Activated CD4-positive, alpha-beta T cell treated with anti-CD3 and anti-CD28 coated beads, Interleukin-2, amount 10 ng/mL, durations not matched to agents 24 days and 14 days (primary cell): ENCODE measurements at places on chromosomes 1 and 21. TPM values are rescaled to one million over a fixed set of nuclear protein-coding genes. Genes with fewer than 3 reads are reported as not detected.

DNA sequence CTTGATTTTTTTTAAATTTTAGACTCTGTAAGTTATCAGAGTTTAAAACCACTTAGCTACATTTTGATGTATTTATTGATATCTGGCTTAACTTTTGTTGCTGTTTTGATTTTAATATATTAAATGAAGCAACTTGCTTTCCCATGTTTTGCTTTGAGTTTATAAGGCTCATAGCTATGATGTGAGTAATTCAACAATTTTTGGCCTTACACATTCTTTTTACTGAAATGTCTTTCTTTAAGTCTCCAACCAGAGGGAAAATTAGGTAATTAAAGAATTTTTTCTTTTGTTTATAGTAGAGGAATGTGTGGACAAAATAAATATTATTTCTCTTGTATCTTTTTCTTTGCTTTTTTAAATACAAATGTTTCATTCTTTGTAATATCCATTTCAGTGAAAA, 258.3 kb upstream of the ADAMTS5 start:
- no peaks in the 10 kb centered on the region for H3K4me1 ChIP-seq
- H3K4me3 ChIP-seq, result no peak overlapping the region
- no peak overlapping the region for H3K27ac ChIP-seq
- no peaks in the 10 kb centered on the region for H3K36me3 ChIP-seq
- no peak for DNase-seq
- no peaks in the 10 kb centered on the region for H3K27me3 ChIP-seq

GRCh38 chr1:220699044-220699443, 8.9 kb downstream of the C1orf115 start:
- H3K27ac ChIP-seq, result no peak overlapping the region
- DNase-seq, result no peak
- H3K27me3 ChIP-seq, result peaks cover 6% of the 10 kb centered on the region

Gene SPAG17
- not detected in 2 replicates for total RNA-seq

Gene AK4
- 135 and 138 TPM in 2 replicates for total RNA-seq
